NCI-H1436 treated with DMSO at 0.1 percent for 48 hours (cell line): ENCODE measurements at places on chromosomes 12 and 14.

GRCh38 chr12:118537481-118537917 lies 161.1 kb downstream of the SUDS3 start:
- no peak for DNase-seq

DNA sequence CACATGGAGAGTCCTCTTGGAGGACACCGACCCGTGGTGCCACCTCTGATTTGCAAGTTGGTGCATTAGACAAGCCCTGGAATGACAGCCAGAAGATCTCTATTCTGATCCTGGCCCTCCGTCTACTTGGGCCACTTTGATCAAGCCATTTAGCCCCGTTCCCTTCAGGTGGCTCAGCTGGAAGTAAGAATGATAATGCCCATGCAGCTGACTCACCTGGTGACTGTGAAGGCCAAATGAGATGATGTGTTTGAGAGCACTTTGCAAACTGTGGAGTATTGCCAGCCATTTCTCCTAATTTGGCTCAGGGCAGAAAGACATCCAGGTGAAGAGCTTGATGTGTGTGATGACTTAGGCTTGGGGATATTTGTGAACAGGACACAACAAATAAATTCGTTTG lies 165.9 kb downstream of the ETV6 start:
- no peak for DNase-seq

GRCh38 chr14:54760866-54761575 lies 141.6 kb downstream of the GCH1 start:
- DNase-seq, result no peak

GRCh38 chr12:13179211-13180074 lies 17.1 kb upstream of the EMP1 start:
- DNase-seq, result no peak

DNA sequence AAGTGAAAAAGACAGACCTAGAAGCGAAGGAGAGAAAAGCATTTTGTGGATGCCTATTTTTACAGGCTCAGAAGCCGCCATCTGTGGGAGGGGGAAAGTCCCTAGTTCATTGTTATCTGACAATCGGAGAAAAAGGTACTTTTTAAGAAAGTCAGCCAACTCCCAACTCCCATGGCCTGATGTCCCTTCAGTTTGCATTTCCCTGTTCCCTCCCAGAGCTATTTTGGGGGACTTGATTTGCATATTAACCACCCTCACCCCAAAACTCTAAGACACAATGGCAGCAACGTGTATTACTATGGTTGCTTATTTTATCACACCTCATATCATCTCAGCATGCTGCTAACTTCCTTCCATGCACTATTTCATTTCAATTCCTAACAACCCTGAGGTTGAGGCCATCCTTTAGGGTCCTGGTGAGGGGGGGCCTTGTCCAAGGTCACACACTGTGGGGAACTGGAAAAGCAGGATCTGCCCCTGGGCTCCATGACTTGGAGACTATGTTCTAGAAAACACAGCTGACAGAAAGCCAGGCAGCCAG lies 18.7 kb downstream of the HVCN1 start:
- no peak for DNase-seq
